Right renal pelvis (tissue), 4 donors: ENCODE measurements at places on chromosomes 3 and 15.

DNA sequence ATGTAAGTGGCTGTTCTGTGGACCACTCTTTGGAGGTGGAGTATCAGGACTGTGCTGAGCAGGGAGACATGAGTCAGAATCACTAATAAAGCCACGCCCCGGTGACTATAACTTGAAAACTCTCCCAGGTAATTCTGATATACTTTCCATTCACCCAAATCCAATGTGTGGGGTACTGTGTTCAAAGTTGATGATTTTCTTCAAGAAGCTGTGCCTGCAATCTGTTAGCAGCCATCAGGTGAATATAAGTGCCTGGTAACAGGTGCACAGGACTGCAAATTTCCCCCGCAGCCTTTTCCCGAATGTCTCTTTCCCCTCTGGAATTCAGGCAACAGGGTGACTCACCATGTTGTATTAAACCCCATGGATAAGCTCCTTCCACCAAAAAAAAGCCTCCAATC lies 17.0 kb downstream of the MAGI1 start:
- no peak for DNase-seq

DNA sequence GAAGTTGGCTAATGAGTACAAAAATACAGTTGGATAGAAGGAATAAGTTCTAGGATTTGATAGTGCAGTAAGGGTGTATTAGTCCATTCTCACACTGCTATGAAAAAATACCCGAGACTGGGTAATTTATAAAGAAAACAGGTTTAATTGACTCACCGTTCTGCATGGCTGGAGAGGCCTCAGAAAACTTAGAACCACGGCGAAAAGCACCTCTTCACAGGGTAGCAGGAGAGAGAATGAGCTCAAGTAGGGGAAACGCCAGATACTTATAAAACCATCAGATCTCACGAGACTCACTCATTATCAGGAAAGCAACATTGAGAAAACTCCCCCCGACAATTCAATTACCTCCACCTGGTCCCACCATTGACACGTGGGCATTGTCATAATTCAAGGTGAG lies 483.3 kb downstream of the TUSC7 start:
- no peak for DNase-seq

DNA sequence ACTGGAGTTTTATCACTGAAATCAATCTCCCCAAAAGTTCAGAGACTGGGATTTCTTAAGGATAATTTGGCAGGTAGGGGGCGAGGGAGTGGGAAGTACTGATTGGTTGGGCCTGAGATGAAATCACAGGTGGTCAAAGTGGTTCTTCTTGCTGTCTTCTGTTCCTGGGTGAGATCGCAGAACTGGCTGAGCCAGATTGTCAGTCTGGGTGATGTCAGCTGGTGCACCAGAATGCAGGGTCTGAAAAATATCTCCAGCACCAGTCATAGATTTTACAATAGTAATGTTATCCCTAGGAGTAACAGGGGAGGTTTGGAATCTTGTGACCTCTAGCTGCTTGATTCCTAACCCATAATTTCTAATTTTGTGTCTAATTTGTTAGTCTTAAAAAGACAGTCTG lies 86.7 kb upstream of the SLC25A36 start:
- DNase-seq, result no peak

DNA sequence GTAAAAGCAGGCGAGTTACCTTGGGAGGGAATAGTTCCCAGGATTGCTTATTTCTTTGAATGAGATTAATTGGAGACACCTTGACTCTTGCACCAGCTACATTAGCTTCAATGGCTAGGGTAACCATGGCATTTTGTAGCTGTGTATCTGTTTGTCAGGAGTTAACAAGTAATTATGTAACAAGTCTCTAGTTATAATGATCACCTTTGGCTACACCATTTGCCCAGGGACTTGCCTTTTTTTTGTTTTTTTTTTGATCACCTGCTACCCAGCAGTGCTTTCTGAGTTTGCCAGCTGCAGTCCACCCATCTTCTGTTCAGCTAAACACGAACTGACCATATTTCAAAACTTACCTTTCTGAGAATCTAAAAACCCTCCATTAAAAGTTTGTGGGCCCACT lies 2.2 kb downstream of the MED12L start:
- DNase-seq, result no peak

- no peak for DNase-seq
Measured at GRCh38 chr15:87268675-87269074, 987.9 kb downstream of the NTRK3 start.

GRCh38 chr3:8279476-8279875 lies 222.1 kb upstream of the LMCD1 start:
- DNase-seq, result no peak

DNA sequence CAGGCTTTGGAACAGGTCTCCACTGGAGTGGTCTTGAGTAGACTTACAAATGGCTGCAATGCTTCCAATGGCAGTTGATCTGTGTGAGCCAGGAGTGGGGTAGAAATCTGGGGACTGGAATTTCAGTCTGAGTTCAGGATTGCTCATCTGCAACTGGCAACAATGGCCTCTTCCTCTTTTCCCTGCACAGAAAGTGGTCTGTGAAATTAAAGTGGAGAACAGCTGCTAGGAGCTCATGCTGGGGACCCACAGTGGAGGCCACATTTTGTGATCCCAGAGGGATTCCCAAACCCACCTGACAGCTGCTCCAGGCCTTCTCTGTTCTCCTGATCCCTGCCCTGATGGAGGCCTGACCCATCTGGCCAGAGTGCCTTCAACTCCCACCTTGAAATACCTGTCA lies 49.6 kb downstream of the CEMIP start:
- no peak for DNase-seq

DNA sequence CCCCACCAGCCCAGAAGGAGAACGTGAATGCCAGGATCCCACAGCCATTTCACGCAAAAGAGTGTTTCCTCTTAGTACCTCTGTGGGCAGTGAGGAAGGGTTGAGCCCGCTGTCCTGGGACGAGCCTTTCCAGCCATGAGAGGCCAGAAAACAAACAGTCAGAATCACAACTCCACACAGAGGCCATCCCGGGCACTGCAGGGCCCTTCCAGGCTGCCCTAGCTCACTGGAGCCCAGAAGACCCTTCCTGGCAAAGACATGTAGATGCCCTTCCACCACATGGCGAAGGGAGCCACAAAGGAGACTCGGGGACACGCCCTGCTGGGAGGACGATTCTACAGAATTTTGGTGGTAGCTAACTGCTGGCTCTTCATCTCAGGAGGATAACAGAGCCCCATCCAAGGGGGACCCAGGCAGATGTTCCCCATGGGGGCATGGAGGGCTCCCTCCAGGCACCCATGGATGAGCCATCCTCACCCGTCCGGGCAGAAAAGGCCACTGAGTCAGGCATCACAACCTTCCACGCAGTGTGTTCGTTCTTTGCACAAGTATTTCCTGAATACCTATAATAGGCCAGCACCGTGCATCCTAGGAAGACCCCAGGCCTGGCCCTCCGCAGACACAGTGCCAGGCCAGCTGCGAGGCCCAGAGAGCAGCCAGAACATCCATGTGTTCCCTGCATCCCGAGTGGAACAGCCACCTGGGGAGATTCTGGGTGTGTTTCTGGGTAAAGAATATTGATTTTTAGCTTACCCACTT lies 47.2 kb downstream of the SLC12A8 start:
- DNase-seq, result no peak

GRCh38 chr3:44236485-44236908 lies 5.2 kb upstream of the TOPAZ1 start:
- no peak for DNase-seq

DNA sequence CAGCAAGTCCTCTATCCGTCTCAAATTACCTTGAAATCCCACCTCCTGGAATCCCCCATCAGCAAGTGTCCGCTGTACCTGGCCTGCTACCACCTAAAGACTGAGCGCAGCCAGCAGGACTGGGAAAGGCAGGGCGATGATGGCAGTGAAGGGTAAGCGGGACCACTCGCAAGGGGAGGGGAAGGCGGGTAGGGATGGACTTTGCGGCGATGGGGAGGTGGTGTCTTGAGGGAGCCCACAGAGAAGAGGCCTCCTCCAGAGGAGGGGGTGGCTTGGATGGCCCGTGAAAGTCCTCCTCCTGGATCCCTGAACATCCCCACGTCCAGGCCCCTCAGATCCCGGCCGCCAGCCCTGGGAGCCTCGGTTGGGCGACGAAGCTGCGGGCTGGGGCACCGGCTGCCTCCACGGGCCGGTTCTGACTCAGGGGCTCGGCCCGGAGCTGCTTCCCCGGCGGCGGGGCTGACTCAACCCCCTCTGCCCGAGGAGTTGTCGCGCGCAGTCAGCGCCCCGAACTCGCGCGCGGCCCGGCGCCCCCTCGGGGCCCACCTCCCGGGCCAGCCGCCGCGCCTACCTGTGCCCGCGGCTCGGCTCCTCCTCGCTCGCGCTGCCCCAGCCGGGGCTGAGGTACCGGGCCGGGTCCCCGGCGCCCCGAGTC lies 512 bp downstream of the LARP6 start:
- DNase-seq, result no peak

DNA sequence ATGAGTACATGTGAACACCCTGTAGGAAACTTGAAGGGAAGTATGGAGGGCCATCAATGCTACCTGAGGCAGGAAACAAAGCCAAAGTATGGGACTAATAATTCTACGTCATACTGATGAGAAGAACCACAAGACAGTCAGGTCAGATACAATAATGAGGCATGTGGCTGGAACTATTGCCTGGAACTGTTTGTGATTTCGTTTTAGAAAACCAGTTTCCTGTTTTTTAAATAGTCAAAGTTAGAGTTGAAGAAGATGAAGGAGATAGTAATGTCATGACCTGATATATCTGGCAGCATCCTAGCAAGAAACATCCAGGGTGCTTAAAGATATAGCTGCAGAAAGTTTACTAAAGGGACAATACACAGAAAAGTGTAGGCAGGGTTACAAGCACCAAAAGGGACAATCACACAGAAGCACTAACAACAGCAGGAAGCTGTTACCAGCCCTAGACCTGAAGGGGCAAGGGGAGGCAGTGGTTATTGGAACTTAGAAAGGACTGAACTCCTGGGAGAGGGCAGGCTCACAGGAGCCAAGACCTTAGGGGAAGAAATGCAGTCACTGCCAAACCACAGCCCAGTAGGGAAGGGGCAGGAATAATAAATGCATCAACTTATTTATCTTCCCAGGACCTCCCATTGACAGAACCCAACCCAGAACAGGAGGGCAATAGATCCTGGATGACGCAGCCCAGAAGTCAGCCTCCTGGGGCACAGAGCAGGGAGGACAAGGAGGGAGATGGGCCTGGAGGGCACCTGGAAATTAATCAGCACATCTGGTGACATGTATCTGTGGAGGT lies 302.1 kb upstream of the STT3B start:
- DNase-seq, result no peak

- no peak for DNase-seq
Measured at GRCh38 chr15:78018445-78018844, 59.1 kb downstream of the TBC1D2B start.

DNA sequence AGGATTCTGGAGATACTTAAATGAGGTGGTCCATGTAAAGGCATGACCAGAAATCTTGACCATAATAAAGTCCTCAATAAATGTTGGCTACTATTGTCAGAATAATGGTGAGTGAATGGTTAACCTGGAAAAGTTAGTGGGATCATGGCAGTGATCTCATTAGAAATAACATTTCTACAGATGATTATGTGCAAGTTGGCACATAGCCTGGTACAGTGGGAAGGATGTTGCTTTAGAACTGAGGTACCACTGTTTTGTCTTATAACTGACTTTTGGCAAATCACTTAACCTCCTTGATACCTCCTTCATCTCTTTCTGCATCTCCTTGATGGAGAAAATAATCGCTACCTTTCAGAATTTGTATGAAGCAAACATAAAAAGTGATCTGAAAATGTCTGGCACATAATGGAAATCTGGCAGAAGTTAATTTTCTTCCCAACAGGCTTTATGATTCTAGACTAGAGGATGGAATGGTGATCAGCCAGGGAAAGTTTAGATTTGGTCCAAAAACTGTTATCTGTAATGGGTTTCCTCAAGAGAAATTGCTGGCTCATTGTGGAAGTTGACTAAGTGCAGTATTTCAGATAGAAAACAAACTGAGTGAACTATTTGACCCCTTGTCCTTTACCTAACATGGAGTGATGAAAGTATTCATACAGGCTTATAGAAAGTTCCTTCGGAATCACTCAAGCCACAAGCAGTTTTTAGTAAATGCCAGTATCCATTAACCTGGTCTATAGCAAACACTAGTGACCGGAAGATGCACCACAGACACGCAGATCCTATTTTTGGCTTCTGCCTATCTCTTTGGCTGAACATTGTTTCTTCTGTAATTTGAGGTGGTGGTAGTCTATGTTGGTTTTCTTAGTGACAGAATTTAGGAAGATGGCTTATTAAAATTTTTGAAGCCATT lies 449.6 kb upstream of the TGFBR2 start:
- DNase-seq, result no peak

GRCh38 chr15:58933281-58934113 lies at the start of gene SLTM:
SLTM (minus strand) TSS chr15:58933679; CDS start chr15:58933565, 114 bp downstream.
- DNase-seq, result peak; percentile 89

DNA sequence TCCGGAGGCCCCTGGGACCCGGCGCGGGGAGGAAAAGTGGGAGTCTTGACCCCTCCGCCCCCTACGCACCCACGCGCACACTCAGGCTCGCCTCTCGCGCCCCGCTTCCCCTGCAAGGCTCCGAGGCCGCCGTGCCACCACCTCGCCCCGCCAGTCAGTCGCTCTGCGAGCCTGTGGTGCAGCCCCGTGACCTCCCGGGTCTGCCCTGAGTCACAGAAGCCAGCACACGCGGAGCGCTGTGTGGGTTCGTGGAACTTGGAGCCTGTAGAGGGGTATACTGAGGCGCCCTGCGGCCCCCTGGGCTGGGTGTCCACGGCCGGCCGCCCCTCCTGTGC lies 380 bp upstream of the ALS2CL start:
- no peak for DNase-seq

- no peak for DNase-seq
Measured at GRCh38 chr3:146796078-146796477, 190.9 kb upstream of the PLSCR5 start.

DNA sequence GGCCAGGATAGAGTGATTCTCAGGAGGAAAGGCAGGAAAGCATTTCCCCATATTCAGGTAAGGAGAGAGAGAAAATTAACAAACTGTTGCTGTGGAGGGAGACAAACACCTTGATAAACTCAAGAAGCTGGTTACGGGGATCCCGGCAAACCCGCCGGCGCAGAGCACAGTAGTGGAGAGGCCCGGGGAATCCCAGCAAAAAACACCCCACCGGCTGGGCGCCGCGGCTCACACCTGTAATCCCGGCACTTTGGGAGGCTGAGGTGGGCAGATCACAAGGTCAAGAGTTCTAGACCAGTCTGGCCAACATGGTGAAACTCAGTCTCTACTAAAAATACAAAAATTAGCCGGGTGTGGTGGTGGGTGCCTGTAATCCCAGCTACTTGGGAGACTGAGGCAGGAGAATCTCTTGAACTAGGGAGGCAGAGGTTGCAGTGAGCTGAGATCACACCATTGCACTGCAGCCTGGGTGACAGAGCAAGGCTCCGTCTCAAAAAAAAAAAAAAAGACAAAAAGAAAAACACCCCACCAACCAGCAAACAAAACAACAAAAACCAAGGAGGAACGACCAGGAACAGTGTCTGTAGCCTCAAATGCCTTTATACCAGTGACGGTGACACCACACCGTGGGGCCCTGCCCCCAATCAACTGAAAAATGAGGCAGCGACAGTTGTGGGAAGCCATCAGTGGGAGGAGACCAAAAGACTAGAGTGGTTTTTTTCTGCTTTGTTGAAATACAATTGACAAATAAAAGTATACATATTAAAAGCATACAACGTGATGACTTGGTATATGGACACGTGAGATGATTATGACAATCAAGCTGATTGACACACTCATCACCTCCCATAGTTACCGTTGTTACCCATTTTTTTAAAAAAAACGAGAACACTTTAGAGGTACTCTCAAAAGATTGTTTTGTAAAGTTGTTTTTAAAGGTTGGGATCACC lies 40.2 kb upstream of the IDH2 start:
- DNase-seq, result no peak

- DNase-seq, result no peak
Measured at GRCh38 chr15:85625856-85626255, 168.9 kb downstream of the KLHL25 start.

- DNase-seq, result no peak
Measured at GRCh38 chr3:149800693-149801092, 8.3 kb upstream of the ANKUB1 start.
